ENCODE measurements at places on chromosomes 11 and 22. TPM values are rescaled to one million over a fixed set of nuclear protein-coding genes. Genes with fewer than 3 reads are reported as not detected.

GRCh38 chr11:10272132-10272531 lies 21.9 kb downstream of the SBF2 start:
- no peaks in the 10 kb centered on the region for H3K27me3 ChIP-seq
- no peaks in the 10 kb centered on the region for H3K4me1 ChIP-seq
- H3K27ac ChIP-seq: no peak overlapping the region
- DNase-seq: no peak

APOL1 gene
- total RNA-seq: 160 TPM

DNA sequence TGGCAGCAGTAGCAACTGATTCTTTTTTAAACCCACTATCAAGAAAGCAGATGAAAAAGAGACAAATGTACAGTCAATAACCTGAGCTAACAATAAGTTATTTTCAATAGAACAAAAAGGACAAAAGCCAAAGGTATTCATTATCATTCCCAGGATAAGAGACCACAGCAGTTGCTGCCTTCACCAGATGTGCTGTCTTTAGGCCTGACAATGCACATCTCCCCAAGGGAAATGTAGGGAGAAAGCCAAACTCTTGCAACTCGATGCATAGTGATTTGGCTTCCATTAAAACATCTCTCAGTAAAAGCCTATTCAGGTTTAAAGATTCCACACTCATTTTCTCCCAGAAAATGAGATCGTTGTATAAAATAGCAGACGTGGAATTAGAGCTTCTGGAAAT lies 210.7 kb downstream of the METTL15 start:
- H3K4me1 ChIP-seq: no peaks in the 10 kb centered on the region
- DNase-seq: no peak
- no peaks in the 10 kb centered on the region for H3K27me3 ChIP-seq

SREBF2 gene
- total RNA-seq: 71.4 TPM

GRCh38 chr11:65053827-65054508 lies 4.4 kb downstream of the NAALADL1 start:
- H3K27ac ChIP-seq: no peak overlapping the region
- no peaks in the 10 kb centered on the region for H3K36me3 ChIP-seq
- DNase-seq: no peak
- H3K4me1 ChIP-seq: no peaks in the 10 kb centered on the region

GLYAT gene
- total RNA-seq: 57.8 TPM

MUC15 gene
- total RNA-seq: 10.1 TPM

DNA sequence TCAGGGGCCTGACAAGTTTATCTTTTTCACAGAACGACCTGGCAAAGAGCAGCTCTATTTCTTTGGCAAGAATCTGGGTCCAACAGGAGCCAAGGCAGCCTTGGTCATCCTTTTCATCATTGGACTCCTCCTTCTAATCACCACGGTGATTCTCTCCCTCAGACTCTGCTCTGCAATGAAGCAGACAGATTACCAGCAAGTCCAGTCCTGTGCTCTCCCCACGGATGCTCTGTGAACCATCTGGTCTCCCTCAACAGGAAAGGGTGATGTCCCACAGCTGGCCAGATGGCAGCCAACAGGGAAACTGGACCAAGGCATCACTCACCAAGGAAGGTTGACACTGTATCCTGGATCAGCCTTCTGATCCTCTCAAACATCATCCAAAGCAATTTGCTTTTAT lies 17.0 kb upstream of the PANX1 start:
- no peaks in the 10 kb centered on the region for H3K36me3 ChIP-seq
- no peak overlapping the region for H3K27ac ChIP-seq
- no peak for DNase-seq
- H3K4me3 ChIP-seq: no peak overlapping the region
- no peaks in the 10 kb centered on the region for H3K27me3 ChIP-seq

DNA sequence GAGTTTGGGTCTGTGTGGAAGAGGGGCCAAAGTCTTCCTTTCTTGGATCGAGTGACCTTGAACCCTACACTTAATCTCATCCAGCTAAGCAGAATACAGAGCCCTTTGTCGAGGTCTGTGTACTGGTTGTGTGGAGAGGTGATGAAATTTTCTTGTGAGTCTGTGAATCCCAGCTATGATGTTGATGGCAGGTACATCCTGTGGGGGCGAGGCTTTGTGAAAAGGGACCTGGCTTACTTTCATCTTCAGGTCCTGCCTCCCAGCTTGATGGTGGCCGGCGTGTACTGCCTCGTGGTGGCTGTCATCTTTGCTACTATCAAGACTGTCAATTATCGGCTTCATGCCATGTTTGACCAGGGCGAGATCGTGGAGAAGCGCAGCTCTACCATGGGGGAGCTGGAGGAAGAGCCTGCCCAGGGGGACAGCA lies 1.0 kb downstream of the PCNX3 start:
- no peak overlapping the region for H3K27ac ChIP-seq
- no peaks in the 10 kb centered on the region for H3K4me1 ChIP-seq
- DNase-seq: no peak
- H3K36me3 ChIP-seq: peaks cover 12% of the 10 kb centered on the region
- H3K27me3 ChIP-seq: no peaks in the 10 kb centered on the region

All from kidney (tissue), 22 donors.